ENCODE measurements at places on chromosomes 12 and 14.

DNA sequence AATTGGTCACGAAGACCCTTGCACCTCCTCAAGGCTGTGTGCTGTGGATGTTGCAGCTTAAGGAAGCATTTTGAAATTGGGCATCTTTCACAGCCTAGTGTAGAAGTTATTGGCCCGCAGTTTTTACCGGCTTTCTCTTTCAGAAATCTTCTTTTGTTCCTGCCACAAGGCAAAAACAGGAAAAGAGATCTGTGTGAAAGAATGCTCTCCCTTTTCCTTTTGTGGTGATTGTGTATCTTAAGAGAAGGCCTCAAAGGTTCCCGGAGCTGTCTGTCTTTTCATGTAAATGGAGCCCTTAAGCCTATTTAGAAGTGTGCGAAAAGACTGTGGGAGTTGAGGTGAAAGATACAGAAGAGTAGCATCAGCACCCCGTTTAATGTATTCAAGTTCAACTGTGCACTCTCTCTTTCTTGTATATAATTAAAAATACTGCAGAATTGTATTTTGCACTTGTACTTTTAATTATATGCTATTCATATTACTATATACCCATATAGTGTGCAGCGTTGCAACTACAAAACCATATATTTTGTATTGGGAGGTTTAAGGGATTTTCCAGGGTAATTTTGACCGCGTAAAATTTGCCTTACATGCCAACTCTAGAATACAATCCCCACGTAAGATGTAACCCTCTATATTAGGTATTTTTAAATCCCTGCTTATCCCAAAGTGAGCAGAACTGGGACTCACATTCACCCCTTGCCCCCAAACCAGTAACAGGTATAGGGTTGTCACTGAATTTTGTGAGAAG, 441.7 kb downstream of the RAD51B start:
- DNase-seq: no peak

GRCh38 chr12:77678621-77679020, 152.1 kb upstream of the NAV3 start:
- DNase-seq: no peak

DNA sequence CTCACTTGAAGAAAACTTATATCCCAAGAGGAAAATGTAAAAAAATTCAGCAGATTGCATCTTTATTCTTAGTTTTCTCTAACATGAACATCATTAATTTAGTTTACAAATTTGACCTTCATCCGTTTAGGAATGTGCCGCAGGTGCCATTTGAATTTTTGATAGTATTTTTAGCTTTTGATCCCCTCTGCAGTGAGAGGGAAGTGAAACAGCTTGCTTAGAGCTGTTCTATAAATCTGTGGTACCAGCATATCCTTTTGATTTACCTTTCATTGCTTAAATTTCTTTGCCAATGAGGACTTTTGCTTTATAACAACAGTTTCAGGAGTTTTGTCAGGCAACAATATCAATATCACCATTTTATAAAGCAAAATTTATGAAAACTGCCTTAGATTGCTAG, 32.7 kb downstream of the DUSP6 start:
- DNase-seq: no peak

- DNase-seq: no peak
Observed at GRCh38 chr14:31286456-31287293, 79.1 kb upstream of the HECTD1 start.

DNA sequence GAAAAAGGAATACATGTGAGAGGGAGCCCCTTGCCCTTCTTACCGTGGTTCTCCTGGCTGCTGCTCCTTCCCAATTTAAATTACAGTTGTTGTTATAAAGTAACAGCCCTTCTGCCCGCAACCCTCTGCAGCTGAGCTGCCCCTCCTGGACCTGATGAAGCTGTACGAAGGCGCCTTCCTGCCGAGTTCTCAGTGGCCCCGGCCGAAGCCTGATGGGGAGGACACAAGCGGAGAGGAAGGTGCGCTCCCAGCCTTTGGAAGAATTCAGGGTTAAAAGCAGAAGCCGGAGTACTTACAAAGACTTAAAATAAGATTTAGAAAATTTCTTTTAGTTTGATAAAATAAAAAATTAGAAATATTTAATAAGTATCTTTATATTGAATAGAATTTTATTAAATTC, 55.2 kb downstream of the EP400 start:
- DNase-seq: no peak

- DNase-seq: no peak
Observed at GRCh38 chr12:50013361-50014147, 11.7 kb downstream of the RACGAP1 start.

- DNase-seq: no peak
Observed at GRCh38 chr14:32559590-32559989, 230.5 kb downstream of the AKAP6 start.

DNA sequence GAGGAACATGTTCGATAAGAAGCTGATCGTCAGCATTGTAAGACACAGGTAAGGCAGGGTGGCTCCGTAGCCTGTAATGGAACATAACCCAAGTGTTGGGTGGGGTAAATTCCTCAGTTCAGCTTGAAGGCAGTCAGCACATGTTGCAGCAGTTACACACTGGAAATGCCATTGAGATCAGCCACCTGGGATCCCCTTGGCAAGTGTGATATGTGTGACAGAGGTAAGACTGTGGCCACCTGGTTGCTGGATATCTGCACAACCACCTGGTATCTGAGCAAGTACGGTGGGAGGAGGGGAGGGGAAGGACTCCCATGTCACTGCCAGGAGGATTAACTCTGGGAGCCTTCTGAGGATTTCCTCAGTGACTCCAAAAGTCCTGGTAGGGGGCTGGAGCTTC, 158.0 kb upstream of the CAND1 start:
- no peak for DNase-seq

DNA sequence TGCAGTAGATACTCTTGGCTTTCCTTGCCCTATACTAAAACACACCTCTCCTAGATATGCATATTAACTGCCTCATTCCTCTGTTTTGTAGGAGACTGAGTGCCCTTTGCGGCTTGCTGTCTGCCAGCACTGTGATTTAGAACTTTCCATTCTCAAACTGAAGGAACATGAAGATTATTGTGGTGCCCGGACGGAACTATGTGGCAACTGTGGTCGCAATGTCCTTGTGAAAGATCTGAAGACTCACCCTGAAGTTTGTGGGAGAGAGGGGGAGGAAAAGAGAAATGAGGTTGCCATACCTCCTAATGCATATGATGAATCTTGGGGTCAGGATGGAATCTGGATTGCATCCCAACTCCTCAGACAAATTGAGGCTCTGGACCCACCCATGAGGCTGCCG, 15.4 kb downstream of the TRAFD1 start:
- peak; percentile 76 for DNase-seq
